ENCODE measurements at places on chromosomes 12 and 14.

- DNase-seq = no peak
Measured at GRCh38 chr12:38155526-38156496, 160.8 kb upstream of the ALG10B start.

DNA sequence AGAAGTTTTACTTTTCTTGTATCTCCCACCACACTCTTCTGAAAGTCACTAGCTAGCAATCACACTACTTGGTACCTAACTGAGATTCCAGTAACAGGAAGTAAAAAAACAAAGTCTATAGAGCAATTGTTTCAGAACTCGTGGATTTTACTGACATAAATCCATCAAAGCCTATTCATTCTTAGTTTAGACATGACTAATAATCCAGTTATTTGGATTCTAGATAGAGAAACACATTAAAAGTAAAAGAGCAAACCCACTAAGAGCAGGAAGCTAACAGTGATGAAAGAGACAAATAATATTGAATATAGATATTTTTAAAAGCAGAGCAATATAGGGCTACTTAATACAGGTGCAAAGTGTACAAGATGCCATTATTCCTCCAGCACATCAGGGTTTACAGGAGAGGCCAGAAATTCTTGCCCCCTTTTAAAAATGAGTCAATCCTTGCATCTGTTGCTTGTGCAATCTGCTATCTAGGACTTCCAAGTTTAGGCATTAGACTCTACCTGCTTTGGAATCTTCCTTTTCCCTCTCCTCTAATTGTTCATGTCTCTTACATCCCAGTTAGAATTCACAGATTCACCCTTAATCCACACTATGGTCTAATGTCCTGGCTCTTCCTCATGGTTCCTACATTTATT, 6.0 kb downstream of the HEATR5A start:
- no peak for DNase-seq

- no peak for DNase-seq
Measured at GRCh38 chr14:51959928-51960327, 29.4 kb upstream of the RTRAF start.

DNA sequence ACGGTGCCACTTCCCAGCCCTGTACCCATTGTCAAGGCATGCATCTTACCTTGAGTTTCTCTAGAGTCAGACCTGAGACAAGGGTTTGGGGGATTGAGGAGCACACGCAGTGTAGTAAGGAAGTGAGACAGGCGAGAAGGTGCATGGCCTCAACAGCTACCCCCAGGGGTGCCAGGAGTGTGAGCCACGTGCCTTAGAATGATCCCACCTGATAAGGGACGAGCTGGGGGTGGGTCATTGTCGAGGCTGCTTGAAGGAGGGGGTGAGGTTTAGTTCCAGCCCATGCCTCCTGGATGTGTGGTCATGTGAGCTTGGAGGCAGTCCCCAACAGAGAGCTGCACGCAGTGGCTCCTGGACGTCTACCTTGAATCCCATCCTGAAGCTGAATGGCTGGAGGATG, 320.5 kb downstream of the VRK1 start:
- no peak for DNase-seq

GRCh38 chr12:64826234-64826633, 1.8 kb downstream of the TBC1D30 start:
- peak; percentile 85 for DNase-seq

GRCh38 chr12:110983811-110984210, 63.4 kb upstream of the MYL2 start:
- no peak for DNase-seq

GRCh38 chr14:82854131-82854530, 1320.5 kb upstream of the SEL1L start:
- DNase-seq = no peak

GRCh38 chr12:133234971-133235370, 706 bp downstream of the ANHX start:
- DNase-seq = no peak

DNA sequence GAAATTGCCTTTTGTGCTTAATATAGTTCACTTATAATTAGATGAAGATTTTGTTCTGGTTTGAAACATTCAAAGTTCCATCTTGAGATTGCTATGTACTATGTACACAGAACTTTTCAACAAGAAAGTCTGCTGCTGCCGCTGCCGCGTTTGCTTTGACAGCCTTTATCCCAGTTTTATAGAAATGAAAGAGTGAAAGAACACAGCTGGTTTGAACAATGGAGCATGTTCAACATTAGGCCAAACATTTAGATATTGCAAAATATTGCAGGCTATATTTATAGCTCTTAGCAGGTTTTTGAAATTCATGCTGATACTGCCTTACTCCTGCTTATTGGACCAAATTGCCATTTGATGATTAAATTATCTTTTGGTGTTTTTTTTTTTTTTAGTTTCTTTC, 299.8 kb upstream of the PRKD1 start:
- no peak for DNase-seq

DNA sequence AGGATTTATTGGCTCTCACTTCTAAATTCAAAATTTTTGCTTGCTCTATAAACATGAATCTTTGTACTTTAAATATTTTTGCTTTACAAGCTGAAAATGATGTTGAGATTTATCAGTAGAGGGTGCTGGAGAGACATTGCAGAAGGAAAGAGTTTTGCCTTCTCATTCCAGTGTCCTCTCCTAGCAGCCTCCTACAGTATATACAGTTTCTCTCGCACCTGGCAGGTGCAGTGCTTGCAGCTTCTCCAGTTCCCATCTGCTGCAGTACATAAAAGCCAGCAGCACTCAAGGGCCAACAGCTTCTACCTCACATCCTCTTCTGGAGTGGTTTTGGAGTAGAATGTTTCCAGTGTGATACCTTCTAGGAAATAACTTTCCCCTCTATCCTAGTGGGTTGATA, 601.8 kb upstream of the ATXN7L3B start:
- peak; percentile 18 for DNase-seq

GRCh38 chr14:53670701-53671100, 285.9 kb downstream of the BMP4 start:
- DNase-seq = no peak

GRCh38 chr14:82385048-82385447, 851.4 kb upstream of the SEL1L start:
- DNase-seq = no peak

DNA sequence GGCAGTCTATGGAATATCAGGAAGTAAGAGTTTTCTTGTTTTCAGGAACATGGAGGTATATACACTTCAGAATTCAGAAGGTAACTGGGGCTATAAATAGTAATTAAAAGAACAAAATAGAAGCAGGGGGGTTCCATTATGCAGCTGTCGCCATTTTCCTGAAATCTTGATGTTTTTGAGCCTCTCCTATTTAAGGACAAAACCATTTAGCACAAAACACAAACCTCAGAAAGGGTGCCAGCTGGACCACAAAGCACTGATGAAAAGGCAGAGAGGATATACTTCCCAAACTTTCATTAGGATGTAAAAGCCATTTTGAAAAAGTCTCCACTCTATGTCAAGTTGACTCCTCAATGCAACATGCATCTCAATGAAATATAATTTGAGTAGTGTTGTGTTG, 54.2 kb upstream of the OR5AU1 start:
- DNase-seq = no peak

GRCh38 chr12:1761857-1762256, 58.5 kb upstream of the LRTM2 start:
- DNase-seq = no peak

DNA sequence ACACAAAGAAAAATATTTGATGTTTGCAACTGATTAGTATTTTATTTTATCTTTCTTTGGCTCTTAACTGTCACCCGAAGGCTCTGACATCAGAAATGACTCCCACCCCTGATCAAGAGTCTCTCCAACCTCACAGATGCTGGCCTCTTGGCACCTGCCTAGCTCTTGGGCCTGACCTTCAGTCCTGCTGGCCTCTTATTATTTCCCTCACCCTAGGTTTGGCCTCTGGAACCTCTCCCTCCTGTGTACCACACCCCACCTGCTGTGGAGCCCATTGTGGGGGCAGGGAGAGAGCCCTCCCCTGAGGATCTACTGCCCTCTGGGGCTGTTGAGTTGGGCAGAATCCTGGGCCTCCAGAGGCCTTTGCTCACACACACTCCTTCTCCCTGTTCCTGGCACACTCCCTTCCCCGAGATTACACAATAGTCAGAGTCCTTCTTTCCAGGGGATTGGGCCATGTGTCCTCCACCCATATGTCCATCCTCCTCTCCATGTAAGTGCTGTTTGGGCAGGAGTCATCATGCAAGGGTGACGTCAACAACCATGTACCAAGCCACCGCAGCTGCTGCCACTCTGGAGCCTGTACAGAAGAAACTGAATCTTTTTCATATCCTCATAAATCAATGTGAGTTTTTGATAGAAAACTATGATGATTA, 124.3 kb downstream of the RASSF9 start:
- DNase-seq = no peak

GRCh38 chr14:24093207-24093900, 757 bp upstream of the PCK2 start:
- DNase-seq = no peak

- DNase-seq = peak; percentile 74
Measured at GRCh38 chr12:62123721-62124203, 136.4 kb upstream of the USP15 start.

DNA sequence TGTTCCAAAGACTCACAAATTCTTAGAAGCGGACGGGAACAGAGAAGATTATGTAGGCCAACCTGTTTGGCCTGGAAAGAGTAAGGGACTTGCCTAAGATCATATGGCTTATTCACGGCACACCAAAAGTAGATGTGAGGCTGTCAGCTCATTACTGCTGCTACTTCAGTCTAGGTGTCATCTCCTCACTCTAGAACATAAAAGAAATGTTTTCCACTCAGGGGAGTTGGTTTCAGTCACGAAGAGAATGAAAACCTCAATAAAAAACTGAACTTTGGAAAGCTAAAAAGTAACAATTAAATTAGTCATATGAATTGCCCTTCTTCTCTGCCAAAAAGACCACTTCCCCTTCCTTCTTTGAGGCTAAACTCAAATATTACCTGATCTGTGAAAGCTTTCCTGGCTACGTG, 658 bp upstream of the CEP128 start:
- no peak for DNase-seq

DNA sequence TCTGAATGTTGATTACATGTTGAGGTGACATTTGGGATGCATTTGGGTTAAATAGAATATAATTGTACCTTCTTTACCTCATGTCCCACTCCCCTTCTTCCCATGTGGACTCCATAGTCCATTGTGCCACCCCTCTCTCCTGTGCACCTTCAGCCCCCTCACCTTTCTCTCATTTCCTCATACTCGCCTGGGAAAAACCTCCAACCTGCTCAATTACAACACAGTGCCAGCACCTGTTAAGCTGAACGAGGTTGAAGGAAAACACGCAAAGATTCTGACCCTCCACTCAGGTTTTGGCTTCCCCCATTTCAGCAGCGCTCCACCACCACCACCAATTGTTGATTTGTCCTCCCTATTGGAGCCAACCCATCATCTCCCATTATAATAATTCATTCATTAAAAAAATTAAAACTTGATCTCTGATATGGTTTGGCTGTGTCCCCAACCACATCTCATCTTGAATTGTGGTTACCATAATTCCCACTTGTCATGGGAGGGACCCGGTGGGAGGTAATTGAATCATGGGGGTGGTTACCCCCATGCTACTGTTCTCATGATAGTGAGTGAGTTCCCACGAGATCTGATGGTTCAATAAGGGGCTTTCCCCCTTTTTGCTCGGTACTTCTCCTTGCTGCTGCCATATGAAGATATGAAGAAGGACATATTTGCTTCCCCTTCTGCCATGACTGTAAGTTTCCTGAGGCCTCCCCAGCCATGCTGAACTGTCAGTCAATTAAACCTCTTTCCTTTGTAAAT, 33.7 kb upstream of the PPP2R5C start:
- DNase-seq = no peak

DNA sequence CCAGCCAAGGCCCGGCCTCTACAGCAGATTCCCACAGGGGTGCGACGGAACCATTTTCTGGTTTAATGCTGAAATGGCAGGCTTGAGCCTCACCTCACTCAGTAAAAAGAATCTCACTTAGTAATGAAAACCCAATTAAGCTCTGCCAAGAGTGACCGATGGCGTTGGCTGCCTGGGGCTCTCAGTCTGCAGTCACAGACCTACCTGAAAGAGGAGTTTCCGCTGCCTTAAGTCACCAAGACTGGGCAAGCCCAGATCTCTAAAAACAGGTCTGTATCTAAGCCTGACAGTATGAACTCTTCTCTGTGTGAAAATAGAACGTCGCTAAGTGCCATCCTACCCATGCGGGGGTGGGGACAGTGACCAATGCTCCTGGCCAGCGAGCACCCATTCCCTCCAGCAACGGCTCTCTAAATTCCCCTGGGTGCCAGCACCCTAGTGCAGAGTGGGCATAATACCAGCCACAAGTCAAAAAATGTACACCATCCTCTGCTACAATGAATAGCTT, 107.3 kb downstream of the FOXN3 start:
- no peak for DNase-seq

DNA sequence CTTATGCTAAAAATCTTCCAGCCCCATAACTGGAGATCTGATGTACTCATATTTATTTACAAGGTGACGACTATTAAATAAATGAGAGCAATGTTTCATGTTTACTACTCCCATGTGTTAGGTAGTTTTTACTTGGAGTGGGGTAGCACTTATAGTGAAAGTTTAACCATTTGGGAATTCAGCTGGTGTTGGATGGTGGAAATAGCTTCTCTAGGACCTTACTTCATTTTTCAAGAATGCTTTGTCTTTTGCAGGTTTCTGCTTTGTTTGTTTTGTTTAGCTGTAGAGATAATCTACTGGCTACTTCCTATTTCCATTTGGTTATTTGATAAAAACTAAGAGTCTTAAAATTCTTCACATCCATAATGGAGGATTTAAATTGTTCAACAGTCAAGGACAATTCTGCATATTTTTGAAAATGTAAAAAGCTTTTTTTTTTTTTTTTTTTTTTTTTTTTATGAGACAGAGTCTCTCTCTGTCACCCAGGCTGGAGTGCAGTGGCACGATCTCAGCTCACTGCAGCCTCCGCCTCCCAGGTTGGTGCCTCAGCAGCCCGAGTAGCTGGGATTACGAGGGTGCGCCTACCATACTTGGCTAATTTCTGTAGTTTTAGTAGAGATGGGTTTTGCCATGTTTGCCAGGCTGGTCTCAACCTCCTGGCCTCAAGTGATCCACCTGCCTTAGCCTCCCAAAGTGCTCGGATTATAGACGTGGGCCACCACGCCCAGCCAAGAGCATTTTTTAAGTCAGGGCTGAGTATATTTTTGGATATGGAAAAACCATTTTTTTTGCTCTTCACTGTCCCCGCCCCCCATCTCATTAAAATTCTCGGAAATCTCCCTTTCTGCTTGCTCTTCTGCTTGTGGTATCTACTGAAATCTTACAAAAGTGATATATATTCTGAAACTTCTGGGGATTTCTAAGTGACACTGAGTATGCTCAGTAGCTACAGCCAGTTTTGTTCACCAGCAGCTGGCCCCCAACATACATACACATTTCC, 1.4 kb upstream of the ABCD2 start:
- DNase-seq = no peak

GRCh38 chr12:75457191-75457590, 23.4 kb upstream of the GLIPR1 start:
- DNase-seq = no peak

DNA sequence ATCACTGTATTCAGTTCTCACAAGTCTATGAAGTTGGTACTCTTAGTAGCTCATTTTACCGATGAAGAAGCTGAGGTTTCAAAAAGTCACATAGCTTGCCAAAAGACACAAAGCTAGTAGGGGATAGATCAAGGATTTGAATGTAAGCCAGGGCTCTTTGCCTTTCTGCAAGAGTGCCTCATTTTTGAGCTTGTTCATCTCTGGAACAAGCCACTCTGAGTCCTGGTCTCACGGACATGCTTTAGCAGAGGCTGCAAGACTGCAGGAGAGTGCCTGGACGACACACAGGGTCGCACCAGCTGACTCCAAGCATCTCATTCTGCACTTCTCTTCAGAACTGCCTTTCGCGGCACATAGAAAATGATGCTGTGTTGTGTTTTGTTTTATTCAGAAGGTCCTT, 3.7 kb downstream of the NUAK1 start:
- peak; percentile 63 for DNase-seq
